ENCODE measurements at places on chromosomes 13 and 19. TPM values are rescaled to one million over a fixed set of nuclear protein-coding genes. Genes with fewer than 3 reads are reported as not detected.

LAIR1 gene
- 3.1 TPM for total RNA-seq

TUBB4A gene
- 0.70 TPM for total RNA-seq

C2CD4C gene
- total RNA-seq = 0.33 TPM

KRTDAP gene
- total RNA-seq = not detected

SIGLEC12 gene
- total RNA-seq = 0.20 TPM

GRCh38 chr13:114011226-114011625 lies 37.4 kb upstream of the C13orf46 start:
- DNase-seq = no peak

GRCh38 chr13:30429721-30430694 lies 7.7 kb downstream of the UBE2L5 start:
- no peak for DNase-seq

DNA sequence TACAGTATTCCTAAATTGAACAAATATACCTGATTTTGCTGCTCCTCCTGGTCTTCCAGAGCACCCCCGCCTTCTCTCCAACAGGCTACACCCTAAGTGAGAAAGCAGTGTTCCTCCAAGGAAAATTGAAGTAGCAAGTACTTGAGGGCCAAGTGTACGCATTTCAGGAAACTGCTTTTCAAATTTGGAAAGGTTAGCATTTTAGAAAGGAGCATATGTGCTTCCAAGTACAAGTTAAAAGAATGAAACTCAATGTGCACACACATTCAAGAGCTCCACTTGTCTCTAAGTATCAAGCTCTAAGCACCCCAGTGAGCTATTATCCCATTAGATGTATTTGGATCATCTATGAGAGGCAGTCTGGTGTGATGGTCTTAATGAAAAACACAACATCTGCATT lies 25.8 kb downstream of the LHFPL6 start:
- no peak for DNase-seq

DNA sequence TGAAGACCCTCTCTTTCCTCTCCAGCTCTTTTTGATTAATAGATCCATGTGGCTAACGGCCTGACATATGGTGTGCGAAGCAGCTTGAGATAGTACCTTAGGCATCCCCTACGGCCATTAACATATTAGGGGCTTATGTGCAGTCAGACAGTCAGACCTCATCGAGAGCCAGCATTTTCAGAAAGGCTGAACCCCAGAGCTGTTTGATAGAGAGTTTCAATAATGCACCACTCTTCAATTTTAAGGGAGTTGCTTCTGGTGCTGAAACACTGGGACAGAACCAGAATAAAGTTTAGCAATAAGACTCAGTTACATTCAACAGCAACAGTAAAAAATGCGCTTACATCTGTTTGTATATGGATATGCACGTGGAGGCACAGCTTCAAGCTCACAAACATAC lies 10.8 kb downstream of the POU4F1 start:
- no peak for DNase-seq

DNA sequence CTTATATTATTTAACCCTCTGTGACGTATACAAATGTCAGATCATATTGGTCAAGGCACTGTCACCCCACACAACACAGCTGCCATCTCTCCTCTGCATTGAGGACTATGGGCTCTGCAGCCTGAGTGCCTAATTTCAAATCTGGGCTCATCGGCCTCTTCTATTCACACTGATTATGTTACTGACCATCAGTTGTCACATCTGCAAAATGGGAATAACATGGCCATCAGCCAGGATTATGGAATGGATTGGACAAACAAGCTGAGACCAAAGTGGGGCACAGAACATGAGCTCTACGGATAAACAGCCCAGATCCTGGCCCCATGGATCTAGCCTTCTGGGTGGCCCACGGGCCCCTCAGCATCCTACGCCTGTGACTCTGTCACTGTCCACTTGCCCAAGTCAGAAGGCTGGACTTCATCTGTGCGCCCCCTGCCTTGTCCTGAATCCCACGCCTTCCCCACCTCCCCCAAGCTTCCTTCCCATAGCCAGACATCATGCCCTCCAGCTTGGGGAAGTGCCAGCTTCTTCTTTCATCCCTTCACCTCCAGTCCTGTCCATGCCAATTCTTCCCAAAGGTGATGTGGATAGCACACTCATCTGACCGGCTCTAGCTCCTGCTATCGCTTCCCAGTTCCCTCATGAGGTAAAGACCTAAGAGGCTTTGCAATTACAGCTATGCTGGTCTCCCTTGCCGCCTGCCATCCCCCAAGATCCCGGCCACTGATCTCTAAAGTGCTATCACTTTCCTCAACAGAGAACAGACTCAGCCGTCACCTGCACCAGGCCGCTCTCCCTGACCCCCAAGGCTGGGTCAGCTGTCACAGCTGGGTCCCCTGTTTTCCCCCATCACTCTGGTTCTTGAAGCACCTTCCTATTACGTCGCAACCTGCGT lies 872 bp downstream of the FARSA start:
- no peak for DNase-seq
